HFF-Myc (cell line): ENCODE measurements at places on chromosomes 1 and 21.

DNA sequence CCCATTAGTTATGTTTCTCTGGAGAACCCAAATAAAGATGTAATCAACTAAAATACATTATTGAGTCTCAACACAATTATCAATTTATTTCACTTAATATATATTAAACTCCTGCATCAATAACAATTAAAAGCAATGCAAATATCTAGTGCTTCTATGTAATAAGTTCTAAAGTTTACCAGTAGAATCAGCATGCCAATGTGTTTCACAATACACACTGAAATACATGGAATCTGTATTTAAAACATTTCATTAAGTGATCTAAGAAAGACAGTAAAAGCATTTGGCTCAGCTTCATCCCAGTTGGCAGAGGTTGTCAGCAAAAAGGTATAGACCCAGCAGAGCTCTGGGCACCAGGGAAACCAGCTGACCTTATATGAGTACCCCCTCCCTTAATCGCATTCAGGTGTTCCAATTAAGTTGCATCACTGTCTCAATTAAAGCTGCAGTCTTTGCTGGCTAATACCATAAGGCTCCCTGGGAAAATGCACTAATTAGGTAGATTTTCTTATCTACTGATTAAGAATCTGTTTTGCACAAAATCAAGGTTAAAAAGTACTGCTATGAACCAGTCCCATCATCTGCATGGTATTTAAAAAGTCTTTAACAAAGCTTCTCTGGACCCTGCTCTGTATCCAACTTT is 63.1 kb downstream of the NIBAN1 start:
- DNase-seq, result no peak

DNA sequence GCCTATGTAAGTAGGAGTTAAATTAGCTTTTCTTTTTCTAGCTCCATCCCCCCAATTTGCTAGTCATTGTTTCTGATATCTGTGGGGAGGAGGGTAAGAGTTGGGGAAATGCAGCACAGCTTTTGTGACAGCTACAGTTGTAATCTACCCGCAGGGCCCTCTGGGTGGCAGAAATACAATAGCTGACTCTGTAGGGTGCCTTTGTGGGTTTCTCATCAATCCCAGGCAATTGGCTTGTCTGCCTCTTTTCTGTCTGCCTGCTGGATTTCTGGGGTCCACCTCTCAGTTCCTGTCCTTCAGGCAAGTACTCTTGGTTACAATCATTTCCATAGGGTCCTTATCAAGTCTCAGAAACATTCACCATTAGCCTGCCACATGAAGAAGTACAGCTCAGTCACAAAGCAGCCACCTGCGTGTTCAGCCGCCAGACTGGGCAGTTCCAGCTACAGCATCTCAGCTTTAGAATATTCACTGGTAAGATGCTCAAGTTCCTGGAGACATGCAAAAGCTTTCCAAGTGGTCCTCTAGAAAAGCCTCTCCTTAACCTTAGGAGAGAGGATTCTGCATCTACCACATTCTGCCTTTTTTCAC is 19.2 kb upstream of the SLC44A5 start:
- DNase-seq, result no peak

- no peak for DNase-seq
Measured at GRCh38 chr21:14479241-14479786, 66.8 kb downstream of the SAMSN1 start.

DNA sequence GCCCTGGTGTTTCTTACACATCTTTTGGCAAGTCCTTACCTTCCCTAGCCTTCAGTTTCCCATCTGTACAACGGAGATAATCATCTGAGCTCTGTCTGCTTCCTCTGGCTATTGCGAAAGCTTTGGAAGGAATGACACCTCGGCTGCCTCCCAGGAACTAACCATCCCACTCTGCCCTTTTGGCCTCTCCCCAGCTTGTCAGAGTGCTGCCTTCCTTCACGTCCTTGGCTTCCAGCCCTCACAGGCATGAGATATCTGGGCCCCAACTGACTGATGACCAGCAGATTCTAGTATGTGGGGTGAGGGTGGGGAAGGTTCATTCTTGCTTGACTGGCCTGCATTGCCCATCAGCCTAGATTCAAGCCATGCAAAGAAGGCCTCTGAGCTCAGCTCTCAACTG is 253.1 kb upstream of the FGGY start:
- DNase-seq, result peak; percentile 75
